ENCODE measurements at places on chromosomes 4 and X.

DNA sequence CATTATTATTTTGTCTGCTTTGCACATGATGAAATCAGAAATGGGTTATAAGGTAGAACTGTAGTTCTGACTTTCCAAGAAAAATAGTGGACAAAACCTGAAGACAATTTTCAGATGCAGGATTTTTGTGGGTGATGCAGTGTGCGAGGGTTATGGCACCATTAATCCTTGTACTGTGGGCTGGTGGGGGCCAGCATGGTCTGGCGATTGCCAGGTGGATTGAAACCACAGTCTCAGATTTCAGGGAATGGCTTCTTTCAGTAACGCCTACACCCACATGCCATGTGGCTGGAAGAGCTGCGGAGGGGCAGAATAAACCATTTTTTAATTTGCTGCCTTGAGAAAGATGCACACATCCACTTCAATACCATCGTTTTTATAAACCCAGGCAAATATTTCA lies 150.5 kb downstream of the ARSF start:
- DNase-seq = peak; percentile 40

DNA sequence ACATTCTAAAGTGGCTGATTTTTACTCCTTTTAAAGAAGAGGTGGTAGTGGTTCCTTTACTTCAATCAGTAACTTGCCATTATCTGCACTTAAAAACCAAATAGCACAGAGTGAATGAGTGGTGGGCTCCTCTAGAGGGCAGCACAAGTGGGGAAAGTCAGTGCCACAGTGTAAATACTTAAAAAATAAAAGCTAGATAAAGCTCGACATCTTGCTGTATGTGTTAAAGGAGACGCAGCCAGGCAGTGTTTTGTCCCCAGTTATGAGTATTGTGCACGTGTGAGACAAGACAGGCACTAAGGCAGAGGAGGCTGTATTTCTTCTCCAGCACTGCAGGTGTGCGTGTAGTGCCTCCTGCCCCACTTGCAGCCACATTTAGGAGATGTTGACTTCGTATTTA lies 24.6 kb downstream of the NAP1L5 start:
- DNase-seq = peak; percentile 56

- DNase-seq = no peak
These were observed 6.0 kb downstream of the PLXNB3 start for GRCh38 chrX:153769865-153770600.

DNA sequence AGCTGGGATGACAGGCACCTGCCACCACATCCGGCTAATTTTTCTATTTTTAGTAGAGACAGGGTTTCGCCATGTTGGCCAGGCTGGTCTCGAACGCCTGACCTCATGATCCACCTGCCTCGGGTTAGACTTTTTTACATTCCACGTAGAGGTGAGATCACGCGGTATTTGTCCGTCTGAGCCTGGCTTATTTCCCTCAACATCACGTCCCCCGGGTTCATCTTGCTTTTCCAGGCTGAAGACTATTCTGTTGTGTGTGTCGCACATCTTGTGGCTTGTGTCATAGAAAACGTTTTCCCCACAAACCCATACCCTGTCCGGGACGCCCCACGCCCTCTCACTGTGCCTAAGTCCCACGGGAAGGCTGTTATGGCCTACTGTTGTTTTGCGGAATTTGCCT lies 185.3 kb downstream of the CRLF2 start:
- no peak for DNase-seq

DNA sequence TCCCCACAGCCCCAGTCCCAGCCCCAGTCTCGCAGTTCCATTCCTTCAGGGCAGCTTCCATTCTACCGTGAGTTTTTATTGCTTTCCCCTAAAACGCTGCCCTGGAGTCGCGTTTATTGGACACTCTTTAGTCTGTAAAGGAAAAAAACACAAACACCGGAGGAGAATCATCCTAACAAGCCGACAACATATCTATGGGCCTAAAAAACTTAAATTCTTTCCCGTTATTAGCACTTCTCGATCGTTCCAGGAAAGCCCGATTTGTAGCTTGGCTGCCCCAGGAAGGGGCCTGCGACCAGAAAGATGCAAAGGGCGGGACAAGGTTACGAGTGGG lies 178.5 kb downstream of the CBR4 start:
- no peak for DNase-seq

GRCh38 chr4:55138367-55138766 lies 13.0 kb upstream of the KDR start:
- no peak for DNase-seq

- DNase-seq = no peak
These were observed 257.7 kb downstream of the PRDM5 start for GRCh38 chr4:120664851-120665250.

DNA sequence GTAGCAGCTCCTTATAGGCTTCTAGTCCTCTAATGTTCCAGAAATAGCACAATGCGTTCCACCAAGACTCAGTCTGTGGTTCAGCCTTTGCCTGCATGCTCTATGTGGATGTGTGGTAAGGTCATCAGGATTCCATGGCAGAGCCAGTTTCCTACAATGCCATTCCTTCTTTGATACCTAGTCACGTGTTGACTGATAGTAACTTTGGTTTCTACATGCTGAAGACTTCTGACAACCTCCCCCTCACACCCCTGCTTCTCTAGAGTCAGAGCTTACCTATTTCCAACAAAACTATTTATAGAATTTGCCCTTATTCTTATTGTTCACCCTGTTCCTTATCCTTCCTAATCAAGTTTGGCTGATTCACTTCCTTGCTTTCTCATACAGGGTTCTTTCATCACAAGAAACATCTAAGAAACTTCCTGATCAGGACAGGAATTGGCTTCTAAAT lies 81.1 kb downstream of the CT47B1 start:
- peak; percentile 42 for DNase-seq

- DNase-seq = peak; percentile 70
These were observed 116.7 kb upstream of the TMEM164 start for GRCh38 chrX:109886122-109886761.

DNA sequence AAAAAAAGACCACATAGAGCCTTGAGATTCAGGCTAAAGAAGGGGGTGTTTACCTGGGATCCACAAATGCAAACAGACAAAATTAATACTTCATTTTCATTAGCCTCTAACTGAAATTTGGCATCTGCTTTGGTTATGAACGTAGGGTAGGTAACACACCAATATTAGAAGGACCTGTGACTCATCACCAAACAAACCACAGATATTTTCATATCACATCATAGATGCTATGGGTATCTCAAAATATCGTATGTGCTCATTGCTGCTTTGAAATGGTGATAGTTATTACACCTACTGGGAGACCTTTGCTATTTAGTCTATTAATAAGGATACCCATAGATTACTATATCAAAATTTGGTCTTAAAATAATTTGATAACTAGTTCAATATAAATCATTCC lies 180.6 kb upstream of the MAP3K15 start:
- no peak for DNase-seq

- DNase-seq = peak; percentile 26
These were observed 7.6 kb downstream of the DLG3 start for GRCh38 chrX:70452143-70452733.

- DNase-seq = peak; percentile 75
These were observed 51.7 kb upstream of the CHRDL1 start for GRCh38 chrX:110847334-110847733.

DNA sequence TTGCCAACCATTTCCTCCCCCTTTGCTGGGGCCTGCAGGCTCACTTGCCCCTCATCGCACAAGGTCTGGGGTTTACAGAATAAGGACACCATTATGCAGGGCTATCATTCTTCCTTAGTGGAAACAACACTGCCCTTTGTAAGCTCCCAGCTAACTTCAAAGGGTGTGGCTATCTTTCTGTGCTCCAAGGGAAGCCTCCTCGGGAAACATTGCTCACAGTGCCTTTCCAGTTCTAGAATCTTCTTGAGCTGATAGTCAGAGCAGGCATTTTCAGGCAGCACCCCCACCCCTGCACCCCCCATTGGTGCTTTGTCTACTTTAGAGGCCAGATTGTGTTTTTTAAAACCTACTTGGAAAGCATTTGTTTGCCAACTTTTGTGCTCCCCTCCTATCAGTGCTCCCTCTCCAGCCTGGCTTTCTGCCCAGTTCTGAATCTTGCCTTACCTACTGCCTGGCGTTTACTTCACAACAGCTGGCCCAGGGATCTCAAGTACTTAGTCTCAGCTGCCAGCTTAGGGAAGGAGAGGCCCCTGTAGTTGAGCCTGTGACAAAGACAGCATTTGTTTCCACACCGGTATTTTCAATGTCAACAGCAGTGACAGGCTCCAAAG lies 53.5 kb downstream of the PLAC1 start:
- DNase-seq = peak; percentile 53

- DNase-seq = no peak
These were observed at the start of gene HS6ST2 for GRCh38 chrX:132958091-132958703. Gene HS6ST2, minus strand, starts transcription at chrX:132958629.

DNA sequence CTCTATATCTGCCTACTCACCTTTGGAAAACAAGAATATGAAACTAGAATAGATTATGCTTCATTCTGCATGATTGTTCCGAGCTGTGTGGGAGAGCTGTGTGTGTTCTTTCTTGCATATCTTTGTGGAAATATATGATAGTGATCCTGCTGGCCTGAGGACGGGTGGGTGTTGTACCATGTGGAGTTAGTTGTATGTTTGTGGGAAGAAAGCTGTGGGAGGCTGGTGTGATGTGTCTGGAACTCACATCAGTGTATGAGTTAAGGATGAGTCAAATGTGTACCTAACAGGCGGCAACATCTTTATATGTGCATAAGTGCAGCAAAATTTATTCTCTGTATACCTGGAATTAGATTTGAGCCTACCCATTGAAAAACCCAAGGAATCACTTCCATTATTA lies 208.1 kb upstream of the ADGRL3 start:
- no peak for DNase-seq
